ENCODE measurements at places on chromosomes 1 and 21.

DNA sequence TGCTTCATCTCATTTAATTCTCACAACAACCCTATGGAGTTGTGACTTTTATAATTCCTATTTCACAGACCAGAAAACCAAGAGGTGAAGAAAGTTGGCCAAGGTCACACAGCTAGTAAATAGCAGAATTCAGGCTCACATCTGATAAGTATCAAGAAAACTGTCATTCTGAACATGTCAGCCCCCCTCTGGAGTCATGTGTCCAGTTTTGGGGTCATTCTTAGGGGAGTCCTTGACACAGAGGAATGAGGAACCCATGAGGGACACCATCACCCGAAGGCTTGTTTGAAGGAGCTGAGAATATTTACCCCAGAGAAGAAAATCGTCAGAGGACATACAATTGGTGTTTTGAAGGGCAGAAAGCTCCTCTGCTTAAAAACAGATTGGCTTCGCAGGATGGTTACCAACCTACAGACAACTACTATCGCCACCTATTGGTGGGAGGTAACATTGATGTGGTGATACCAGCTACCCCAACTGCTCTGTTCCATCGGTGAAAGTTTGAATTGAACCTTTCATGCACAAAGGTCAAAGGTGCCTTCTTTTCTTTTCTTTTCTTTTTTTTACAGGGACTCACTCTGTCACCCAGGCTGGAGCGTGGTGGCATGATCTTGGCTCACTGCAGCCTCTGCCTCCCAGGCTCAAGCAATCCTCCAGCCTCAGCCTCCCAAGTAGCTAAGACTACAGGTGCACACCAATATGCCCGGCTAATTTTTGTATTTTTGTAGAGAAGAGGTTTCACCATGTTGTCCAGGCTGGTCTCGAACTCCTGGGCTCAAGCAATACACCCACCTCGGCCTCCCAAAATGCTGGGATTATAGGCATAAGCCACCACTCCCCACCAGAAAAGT is 31.3 kb downstream of the NCMAP start:
- DNase-seq: peak; percentile 69

DNA sequence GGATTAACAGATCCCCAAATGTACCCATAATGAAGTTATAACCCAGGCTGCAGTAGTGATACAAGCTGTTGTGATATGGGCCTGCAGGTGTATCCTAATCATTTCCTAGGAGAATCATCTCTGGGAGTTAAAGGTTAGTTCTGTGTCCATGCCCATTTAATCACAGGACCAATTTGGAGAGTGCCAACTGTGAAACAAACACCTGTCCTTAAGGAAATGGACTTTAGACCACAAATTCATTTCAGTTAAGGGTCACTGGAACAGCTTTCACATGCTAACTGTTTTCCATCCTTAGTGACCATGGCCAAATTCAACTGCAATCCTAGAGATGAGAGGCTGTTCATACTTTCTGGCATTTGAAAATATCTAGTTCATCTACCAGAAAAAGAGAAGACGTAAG is 160.9 kb downstream of the GPATCH2 start:
- DNase-seq: no peak

DNA sequence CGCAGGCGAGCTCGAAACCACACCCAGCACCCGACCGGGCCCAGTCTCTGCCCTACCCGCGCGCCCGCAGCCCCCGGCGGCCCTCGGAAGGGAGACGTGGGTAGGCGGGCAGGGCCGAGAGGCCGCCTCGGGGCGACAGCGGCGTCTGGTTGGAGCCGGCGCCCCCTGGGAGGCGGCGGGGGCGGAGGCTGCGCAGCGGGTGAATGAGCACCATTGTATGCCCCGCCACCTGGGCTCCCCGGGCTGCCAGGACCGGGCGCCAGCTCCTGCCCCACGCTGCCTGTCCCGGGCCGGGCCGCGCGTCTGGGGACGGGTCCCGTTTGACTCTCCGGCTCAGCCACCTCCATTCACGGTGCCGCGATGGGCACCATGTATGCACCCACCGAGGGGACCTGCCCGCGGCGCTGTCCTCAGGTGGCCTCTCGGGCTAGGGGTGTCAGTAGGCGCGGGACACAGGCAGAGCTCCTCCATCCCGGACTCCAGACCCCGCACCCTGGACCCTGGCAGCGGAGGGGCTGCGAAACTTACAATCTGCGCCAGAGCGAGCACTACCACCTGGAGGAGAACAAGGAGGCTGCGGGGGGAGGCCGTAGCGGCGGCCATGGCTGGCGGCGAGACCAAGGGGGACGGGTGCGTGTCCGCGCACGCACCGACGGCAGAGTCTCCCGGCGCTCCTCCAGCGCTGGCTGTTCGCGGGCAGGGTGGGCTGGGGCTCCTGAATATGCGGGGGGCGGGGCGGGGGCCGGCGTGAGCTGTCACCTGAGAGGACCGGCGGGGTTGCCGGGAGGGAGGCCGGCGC is at the start of gene COL9A2:
TSS of gene COL9A2 (minus strand) at position 692 of the 799 bp plus-strand sequence. CDS start at position 603, 89 bp downstream.
- no peak for DNase-seq

DNA sequence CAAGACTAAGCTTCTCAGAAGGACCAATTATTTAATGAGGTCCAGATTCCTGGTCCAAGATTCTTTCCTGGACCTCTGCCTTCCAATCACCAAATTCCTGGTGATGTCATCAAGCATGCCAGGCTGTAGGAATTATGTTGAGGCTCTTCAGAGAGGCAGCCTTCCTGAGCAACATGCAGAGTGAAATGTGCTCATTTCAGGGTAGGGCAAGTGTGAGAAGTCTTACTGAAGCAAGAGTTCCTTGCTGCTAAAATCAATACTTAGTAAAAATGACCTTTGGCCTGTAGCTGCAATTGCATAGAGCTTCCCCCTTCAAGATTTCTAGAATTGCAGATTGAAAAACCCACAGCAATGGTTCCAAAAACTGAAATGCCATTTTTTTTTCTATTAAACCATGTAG is 31.7 kb upstream of the BCAR3 start:
- DNase-seq: no peak

DNA sequence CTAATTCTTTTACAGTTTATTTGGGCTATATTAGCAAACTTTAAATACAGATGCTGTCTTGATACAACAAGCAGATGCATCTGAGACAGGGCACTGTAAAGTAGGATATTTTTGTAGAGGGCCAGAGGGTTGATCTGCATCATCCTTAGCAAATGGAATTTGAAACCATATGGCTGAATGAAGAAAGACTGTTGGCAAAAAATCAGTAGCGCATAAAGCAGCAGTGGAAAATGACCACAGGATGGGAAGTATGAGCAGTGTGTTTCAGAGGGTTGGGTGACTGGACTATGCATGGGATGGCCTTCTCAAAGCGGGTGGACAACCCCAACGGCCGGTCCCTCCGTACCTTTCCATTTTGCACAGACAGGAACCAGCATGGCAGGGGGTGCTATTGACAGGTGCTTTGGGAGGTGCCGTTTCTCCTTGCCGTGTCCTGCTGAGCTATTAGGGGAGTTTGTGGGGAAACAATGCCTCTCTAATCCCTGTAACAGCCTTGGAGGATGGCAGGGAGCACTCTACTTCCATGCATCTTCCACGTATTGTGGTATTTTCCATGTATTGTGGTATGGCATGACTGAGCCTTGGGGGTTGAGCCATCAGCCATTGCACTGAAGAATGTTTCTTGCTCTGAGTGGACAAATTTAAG is 5.9 kb downstream of the LRRC8B start:
- no peak for DNase-seq

GRCh38 chr1:1441002-1441888 is 5.8 kb downstream of the VWA1 start:
- DNase-seq: peak; percentile 45

- peak; percentile 13 for DNase-seq
These were observed 16.8 kb downstream of the TRPM2 start for GRCh38 chr21:44370027-44370735.

- DNase-seq: no peak
These were observed 79.7 kb upstream of the MAP10 start for GRCh38 chr1:232725305-232726047.

GRCh38 chr1:222107267-222107666 is 365.4 kb upstream of the DUSP10 start:
- DNase-seq: no peak

- no peak for DNase-seq
These were observed 2.3 kb downstream of the VPS45 start for GRCh38 chr1:150069923-150070322.
